Stomach (tissue), 19 donors: ENCODE measurements at places on chromosomes 6 and 20. TPM values are rescaled to one million over a fixed set of nuclear protein-coding genes. Genes with fewer than 3 reads are reported as not detected.
A peak's percentile ranks its signal among the peaks of the same experiment; 100 is the strongest.

- DNase-seq: no peak
Observed at GRCh38 chr6:93352604-93353003, 66.8 kb downstream of the EPHA7 start.

Gene ENPP5
- 2.3 TPM for polyA plus RNA-seq

Gene CNR1
- polyA plus RNA-seq: 0.31 TPM

DNA sequence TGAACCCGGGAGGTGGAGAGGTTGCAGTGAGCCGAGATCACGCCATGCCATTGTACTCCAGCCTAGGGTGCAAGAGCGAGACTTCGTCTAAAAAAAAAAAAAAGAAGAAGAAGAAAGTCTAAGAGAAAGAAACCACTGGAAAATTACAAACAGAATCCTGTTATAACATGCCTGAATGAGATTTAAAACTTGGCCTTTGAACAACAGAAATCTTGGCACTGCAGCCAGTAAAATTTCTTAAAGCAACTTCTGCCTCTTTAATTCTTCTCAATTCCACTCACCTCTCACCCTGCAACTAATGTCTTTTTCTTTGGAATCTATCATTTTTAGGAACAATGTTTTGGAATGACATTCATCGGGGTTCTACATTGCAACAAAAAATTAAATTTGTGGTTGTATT lies 26.3 kb downstream of the PM20D2 start:
- DNase-seq: no peak

Gene SLC2A4RG
- 40.1 TPM for polyA plus RNA-seq

DNA sequence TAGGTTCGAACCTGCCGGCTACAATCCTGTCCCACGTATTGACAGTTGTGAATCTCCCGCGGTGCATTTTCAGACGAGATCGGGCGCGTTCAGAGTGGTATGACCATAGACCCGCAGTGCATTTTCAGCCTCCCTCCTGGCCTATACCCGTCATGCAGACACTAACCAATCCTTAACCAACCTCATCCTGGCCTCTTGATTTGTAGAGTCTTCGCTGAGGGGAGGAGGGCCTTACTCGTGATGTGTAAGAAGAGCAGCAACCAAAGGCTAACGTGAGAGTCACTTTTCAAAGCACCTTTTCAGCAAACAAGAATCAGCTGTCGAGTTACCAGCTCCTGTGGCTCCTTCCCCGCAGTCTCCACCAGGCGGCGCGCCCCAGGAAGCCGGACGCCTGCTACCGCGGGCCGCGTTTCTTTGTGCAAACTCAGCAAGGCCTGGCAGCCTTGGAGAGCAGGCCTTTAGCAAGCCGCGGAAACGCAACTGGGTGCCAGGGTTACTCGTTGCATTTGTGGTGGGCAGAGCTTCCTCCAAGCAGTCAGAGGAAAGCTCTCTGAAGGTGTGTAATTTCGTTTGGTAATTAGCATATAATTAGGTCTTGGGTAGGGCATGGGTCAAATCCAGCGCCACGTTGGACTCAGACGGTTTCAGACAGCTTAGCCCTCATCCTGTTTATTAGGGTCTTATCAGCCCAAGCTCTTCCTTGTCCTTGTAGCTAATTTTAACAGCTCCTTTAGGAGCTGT lies 139.8 kb downstream of the OR2B2 start:
- peak; percentile 89 for DNase-seq

- DNase-seq: peak; percentile 66
Observed at GRCh38 chr6:118618676-118619377, 32.6 kb downstream of the CEP85L start.

DNA sequence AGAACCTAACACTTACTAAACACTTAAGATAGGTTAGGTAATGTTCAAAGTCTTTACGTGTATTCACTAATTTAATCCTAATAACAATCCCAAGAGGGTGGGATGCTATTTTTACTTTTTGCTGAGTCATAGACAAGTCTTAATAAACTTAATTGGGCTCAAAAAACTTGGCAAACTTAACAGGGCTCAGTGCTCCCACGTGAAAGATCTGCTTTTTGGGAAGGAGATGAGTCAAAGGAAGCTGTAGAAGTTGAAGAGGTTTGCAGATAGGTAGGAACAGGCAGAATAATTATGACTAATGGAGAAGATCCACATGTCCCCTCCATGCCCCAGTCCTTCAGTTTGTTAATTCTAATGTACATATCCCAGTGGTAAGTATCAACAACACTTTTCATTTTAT lies 44.5 kb upstream of the STMND1 start:
- DNase-seq: no peak

Gene WFDC5
- not detected for polyA plus RNA-seq

DNA sequence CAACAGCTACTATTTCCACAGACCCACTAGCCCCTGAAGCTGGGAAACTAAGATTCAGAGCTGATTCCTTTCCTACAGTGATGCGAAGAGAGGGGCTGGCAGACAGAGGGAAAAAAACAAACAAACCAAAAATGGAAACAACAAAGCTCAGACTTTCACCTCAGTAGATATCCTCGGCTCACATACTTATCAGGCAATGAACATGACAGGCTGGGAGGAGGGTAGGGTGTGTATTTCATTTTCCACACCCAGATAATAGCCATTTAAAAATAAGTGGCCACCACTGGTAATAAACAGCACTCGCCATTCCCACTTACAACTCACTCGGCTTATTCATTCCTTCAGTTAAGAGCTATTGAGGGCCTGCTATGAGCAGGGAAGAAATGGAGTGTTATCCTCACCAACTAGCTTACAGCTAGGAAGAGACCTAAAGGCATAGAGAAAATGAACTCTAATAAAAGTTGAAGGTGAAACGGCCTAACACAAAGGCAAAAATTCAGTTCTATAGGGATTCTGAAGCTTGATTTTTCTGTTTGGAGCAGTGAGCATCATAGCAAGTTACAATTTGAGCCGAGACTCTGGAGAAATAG lies 32.0 kb upstream of the SPTLC3 start:
- DNase-seq: no peak
